Suppressor macrophage (primary cell): ENCODE measurements at places on chromosomes 2 and 18.
A peak's percentile ranks its signal among the peaks of the same experiment; 100 is the strongest.

DNA sequence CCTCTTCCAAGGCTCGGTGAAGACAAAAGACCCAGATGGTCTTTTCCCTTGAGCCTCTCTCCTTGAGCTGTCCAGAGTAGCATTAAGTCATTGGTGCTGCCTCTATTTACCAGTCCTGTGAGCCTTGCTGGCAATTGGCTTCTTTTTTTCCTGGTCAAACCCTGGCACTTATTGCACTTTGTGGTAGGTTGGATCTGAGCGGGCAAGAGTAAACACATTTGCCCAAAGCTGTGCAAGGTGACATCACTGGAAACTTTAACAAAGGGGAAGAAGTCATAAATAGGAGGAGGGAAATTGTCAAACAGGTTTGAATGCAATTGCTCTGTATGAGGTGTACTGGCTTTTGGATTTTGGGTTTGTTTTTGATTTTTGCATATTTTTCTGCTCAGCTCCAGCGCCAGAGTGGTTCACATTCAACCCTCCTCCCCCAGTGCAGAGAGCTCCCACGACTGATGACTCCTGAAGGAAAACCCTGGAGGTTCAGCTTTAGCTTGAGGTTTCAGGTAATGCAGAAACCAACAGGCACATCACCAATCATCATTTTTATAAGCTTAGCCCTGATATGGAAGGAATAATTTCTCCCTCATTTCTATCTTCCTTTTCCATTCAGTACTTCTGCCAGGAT is 8.3 kb downstream of the KCNE4 start:
- DNase-seq: no peak

DNA sequence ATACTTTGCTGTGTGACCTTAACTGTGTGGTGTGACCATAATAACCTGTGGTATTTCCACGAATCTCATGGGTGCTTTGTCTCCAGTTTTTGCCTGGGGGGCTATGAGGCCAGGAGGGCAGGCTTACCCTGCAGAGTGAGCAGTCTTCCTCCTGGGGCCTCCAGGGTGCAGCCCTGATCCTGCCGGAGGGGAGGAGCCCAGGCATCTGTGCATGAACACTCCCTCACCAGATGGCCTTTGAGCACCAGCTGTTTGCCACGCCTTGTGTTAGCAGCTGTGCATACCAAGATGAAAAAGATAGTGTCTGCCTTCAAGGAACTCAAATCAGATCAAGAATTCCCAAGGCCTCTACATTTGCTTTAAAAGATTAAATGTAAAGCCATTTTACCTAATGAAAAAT is 75.0 kb upstream of the RBM44 start:
- DNase-seq: no peak

- no peak for DNase-seq
Observed at GRCh38 chr18:46109386-46109785, 5.2 kb downstream of the HAUS1 start.

- DNase-seq: no peak
Observed at GRCh38 chr2:151380580-151381235, 23.3 kb downstream of the TNFAIP6 start.

- DNase-seq: no peak
Observed at GRCh38 chr18:25827228-25827627, 263.2 kb downstream of the SS18 start.

- peak; percentile 78 for DNase-seq
Observed at GRCh38 chr18:77207540-77207939, 42.1 kb upstream of the GALR1 start.

- DNase-seq: no peak
Observed at GRCh38 chr18:38450876-38451275, 885.3 kb upstream of the CELF4 start.

DNA sequence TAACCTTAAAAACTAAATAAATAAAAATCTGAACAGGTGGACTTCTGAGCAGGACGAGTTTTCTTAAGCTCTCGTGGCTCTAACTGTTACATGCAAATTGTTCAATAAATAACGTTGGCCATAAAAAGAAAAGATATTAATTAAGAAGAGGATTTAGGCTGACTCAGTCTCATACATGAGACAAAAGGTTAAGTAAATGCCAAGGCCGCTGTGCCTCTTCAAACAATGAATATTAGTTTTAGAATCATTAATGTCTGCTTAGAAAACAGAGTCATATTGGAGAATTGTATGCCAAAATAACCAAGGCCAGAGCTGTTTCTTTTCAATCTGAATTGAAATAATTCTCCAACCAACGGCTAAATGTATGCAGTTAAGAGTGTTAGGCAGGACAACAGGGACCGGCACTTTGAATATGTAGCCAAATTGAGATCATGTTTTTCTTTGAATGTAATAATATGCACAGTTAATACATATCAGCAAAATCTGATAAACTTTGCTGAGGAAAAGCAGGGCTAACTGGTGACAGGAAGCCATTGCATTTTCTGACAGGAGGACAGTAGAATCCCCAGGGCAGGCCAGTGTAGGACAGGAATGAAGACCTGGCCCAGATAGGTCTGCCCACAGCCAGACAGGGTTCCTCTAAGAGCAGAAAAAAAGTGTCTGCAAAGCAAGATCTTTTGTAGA is 1041.4 kb upstream of the FANCL start:
- no peak for DNase-seq

- peak; percentile 24 for DNase-seq
Observed at GRCh38 chr2:48438266-48438665, 91.7 kb upstream of the STON1 start.

- no peak for DNase-seq
Observed at GRCh38 chr2:217026161-217026560, 166.3 kb upstream of the TNP1 start.

DNA sequence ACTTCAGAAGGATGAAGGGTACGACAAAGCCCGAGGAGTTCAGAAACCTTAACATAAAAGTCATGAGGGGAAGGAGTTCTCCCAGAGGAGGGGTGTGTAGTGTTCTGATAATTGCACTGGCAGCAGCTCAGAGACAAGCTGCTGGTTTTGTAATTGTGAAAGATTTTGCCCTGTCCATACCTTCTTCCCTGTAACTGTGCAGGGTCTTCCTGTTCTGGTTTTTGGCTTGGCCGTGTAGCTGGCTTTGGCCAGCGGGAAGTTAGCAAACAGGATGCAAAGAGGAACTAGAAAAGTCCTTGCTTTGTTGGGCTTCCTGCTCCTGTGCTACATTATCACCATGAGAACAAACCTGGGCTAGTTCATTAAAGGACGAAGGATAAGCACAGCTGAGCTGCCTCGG is 160.8 kb downstream of the LPIN1 start:
- DNase-seq: peak; percentile 87

GRCh38 chr2:136141510-136142149 is 23.7 kb upstream of the CXCR4 start:
- DNase-seq: peak; percentile 37

DNA sequence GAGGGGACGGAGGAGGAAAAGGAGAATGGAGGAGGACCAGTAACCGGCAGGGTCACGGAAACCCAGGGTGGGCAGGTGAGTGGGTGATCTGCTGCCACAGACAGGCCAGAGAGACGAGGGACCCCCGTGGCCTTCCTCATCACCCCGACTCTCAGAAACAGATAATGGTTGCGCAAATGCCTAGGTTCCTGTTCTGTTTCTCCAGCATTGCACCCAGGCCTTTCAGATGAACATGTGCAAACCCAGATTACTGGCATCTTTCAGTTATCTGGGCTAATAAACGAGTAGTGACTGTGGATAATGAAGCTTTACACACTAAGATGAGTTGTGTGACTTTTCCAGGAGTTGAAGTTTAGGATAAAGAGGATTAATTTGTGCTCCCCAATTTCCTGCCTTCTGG is 46.5 kb downstream of the TET3 start:
- DNase-seq: peak; percentile 31

GRCh38 chr2:69745035-69745434 is 3.1 kb downstream of the ANXA4 start:
- DNase-seq: no peak

DNA sequence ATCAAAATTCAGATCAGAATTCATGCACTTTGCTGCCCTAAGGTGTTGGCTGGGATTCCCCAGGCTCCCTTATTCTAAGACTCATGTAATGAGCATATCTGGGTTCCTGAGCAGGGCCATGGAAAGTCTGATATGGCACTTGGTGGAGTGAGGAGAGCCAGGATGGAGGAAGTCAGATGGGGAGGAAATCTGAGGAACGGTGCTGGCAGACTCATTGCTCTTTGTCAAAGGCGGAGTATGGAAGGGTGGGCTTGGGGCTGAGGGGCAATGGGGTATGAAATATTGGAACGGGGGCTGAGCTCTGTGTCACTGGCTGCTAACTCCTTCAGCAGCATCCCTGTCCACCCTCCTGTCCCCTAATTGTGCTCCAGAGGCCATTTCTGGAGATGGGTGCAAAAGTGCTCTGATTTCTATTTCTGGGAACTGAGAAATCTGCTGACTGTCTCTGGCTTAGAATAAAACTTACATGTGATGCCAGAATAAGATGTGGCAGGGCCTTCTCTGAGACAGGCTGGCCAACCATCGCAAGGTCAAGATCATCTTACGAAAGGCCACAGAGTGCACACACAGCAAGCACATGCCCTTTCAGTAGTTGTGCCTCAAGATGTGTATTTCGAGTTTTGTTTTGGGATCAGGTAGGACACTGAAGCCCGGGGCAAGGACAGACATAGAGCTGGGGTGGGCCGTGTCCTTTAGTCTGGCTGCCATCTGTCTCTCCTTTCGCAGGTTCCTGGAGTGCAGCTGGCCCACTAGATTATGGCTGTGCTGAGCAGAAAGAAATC is 480.0 kb upstream of the HS6ST1 start:
- no peak for DNase-seq

GRCh38 chr2:162256591-162256991 is 13.3 kb upstream of the FAP start:
- DNase-seq: peak; percentile 24

GRCh38 chr2:171930385-171930784 is 8.1 kb downstream of the HAT1 start:
- DNase-seq: no peak

DNA sequence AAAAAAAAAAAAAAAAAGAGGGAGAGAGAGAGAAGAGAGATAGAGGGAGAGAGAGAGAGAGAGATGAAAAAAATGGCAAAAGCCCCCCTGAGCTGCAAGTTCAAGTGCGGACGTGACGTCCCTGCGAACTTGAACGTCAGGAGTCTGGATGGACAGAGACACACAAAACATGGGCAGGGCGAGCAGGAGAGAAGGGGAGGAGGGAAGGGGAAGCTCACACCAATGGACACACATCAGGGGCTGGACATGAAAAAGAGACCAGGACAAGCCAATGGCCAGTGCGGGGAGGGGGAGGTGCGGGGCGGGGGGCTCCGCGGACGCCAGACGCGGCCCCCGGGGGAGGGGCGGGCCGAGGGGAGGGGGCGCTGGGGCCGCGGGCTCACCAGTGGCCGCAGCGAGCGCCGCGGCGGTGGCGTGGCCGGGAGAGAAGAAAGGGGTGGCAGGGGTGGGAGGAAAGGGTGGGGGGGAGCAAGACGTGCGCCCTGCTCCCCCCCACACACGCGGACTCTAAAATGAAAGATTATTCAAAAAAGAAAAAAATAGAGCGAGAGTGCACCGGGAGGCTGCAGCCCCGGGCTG is at the start of gene BCL11A:
Gene BCL11A (minus strand): TSS at position 160 of the 579 bp plus-strand sequence. CDS start 384 bp downstream, outside the sequence.
- peak; percentile 77 for DNase-seq

GRCh38 chr2:227325839-227326195 is 766 bp downstream of the MFF start:
- peak; percentile 33 for DNase-seq

- DNase-seq: peak; percentile 89
Observed at GRCh38 chr2:142877216-142877838, at the start of gene KYNU. Gene KYNU, plus strand, starts transcription at chr2:142877664. Its CDS starts 7,704 bp downstream, at chr2:142885368.

GRCh38 chr2:101372792-101373191 is 14.5 kb downstream of the CREG2 start:
- DNase-seq: no peak

GRCh38 chr2:6977113-6977741 is 60.0 kb downstream of the RNF144A start:
- no peak for DNase-seq

- no peak for DNase-seq
Observed at GRCh38 chr2:238709325-238710025, 138.4 kb upstream of the TWIST2 start.

DNA sequence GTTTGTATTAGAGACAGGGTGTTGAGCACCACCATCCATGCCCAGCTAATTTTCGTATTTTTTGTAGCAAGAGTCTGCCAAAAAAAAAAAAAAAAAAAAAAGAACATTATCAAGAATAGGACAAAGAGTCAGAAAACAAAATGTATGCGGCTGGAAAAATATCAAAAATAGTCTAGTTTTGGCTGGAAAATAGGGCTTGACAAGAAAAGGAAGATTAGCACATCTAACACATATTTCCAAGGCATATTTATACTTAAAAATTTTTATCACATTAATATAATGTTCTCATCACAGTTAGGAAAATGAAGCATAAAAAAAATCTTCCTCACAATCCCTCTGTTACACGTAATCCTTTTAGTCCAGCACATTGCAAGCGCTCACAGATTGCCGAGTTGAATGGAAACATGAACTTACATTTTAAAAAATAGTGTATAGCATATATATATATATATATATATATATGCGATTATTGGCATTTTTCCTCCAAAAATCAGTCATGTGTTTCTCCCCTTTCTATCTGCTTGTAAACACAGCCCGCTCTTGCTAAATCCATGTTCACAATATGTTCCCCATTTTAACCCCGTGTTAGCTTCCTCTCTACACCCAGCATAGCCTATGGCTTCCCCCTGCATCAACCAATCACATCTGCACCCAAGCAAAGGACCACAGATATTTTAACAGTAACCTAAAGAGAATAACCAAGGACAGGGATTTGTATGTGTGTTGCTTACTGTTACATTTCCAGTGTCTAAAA is 183.0 kb downstream of the AFF3 start:
- DNase-seq: peak; percentile 12

DNA sequence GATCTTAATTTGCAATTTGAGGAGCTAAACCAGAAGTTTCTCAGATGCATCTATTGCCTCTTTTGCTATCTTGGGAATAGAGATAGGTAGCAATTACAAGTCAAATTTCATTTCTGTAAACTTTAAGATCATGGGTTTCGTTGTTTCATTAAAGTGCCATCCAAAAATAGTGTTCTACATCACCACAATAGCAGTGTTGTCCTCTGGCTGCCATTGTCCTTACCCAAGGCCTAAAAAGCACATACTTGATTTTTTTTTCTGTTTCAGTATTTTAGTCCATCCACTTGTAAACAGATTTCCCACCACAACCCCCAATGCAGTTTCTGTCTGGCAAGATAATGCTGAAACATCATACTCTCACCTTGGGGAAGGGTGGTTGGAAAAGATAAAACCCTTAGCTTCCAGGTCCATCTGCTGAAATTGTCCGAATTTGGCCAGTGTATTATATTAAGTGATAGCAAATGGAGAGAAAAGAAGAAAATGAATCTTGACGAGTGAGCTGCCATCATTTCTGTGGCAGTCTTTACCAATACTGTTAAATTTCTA is 136.2 kb downstream of the LCLAT1 start:
- DNase-seq: no peak
